ENCODE measurements at places on chromosomes 2 and 18. TPM values are rescaled to one million over a fixed set of nuclear protein-coding genes. Genes with fewer than 3 reads are reported as not detected.

Gene TNFAIP6
- total RNA-seq: not detected

Gene ATP6V1B1
- total RNA-seq: not detected

DNA sequence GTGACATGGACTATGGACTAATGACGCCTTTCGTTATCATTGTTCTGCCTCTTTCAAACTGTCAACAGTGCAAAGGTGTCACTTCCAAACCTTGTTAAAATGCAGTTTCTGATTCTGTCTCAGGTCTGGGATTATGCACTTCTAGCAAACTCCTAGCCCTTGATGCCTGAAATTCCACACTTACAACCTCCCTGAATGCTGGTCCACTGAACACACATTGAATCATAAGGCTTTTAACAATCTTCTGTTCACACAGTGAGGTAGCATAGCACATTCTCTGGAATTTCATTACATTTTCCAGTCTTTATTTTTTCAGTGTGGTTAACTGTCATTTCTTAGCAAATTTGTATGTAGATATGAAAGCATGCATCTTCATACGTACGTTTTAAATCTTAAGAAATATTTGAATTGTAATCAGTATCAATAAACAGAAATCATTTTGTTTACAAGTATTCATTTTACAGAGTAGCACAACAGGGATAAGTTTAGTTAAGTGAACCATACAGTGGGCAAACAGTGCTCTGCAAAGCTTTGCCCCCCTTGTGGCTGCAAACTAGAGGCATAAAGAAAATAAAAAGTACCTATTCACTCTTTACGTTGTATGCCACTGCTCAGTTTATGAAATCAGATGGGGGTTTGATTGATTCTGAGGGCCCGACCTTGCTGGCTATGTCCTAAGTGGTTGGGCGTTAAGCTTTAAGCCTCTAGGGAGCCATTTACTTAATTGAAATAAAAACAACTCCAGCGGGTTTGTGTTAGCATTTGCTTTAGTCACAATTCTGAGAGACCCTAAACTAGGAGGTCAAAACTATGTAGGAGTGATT is 250.8 kb downstream of the LRRTM1 start:
- no peak overlapping the region for H3K4me3 ChIP-seq
- H3K36me3 ChIP-seq: no peaks in the 10 kb centered on the region
- H3K27ac ChIP-seq: no peak overlapping the region
- no peak for DNase-seq
- no peaks in the 10 kb centered on the region for H3K4me1 ChIP-seq
- H3K27me3 ChIP-seq: no peaks in the 10 kb centered on the region

DNA sequence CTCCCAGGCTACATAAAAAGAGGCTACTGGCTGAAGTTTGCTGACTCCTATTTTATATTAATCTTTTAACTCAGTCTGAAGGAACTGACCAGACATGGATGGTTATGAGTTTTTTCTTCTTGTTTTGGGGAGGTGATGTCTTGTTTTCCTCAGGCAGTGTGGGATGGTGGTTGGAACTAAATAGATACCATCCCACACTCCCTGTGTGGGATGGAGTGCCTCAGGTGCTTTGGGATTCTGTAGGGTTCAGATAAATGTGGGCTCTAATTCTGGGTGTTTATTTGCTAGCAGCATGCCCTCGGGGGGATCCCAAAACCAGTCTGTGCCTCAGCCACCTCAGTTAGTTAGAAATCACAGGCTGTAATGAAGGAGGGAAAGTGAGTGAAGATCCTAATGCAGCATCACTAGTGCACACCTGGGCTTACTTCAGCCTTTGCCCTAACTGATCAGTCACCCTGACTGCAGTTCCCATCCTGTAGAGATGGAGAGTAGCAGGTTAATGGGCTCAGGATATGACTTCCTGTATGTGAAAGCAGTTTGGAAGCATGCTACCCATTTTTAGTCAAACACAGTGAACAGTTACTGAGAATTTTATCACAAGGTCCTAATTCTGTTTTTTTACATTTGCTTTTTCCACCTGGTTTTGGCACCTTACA is 132.2 kb downstream of the SPTBN1 start:
- no peak for DNase-seq
- H3K27me3 ChIP-seq: no peaks in the 10 kb centered on the region
- peaks cover 39% of the 10 kb centered on the region for H3K36me3 ChIP-seq
- H3K27ac ChIP-seq: peak overlapping the region; percentile 64
- H3K4me3 ChIP-seq: no peak overlapping the region

DNA sequence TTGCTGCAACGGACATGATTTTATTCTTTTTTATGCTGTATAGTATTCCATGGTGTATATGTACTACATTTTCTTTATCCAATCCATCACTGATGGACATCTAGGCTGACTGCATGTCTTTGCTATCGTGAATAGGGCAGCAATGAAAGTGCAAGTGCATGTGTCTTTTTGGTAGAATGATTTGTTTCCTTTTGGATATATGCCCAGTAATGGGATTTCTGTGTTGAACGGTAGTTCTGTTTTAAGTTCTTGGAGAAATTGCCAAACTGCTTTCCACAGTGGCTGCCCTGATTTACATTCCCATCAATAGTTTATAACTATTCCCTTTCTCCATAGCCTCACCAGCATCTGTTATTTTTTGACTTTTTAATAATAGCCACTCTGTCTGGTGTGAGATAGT is 99.7 kb upstream of the CRIM1 start:
- no peaks in the 10 kb centered on the region for H3K36me3 ChIP-seq
- peaks cover 36% of the 10 kb centered on the region for H3K27me3 ChIP-seq
- no peak overlapping the region for H3K27ac ChIP-seq

DNA sequence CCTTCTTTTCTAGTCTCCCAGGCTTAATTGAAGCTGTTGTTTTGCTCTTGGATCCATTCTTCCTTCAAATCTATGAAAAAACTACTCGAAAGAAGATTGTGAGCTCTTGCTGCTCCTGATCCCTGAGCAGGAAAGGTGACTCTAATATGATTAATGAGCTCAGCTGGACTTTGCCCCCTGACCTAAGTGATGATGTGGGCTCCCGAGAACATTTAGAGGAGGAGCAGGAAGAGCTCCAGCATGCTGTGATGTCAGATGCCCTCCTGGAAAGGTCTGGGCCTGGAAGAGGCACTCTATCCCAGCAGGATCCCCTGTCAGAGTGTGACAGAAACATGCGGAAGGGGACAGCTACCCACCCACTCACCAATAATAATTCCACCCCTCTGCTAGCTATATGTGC is 117.9 kb upstream of the PELI1 start:
- DNase-seq: no peak
- no peak overlapping the region for H3K27ac ChIP-seq
- no peaks in the 10 kb centered on the region for H3K27me3 ChIP-seq

Measured in activated CD4-positive, alpha-beta memory T cell treated with anti-CD3 and anti-CD28 coated beads, Interleukin-2, amount 10 ng/mL, durations not matched to agents 7 days and 5 days (primary cell).